ENCODE measurements at places on chromosomes 3 and 15. TPM values are rescaled to one million over a fixed set of nuclear protein-coding genes. Genes with fewer than 3 reads are reported as not detected.

The VEPH1 gene
- total RNA-seq: 0.42 TPM

The PLCH1 gene
- total RNA-seq: 1.3 TPM

The IQCF5 gene
- not detected for total RNA-seq

The CD96 gene
- 1.6 TPM for total RNA-seq

The GJD2 gene
- total RNA-seq: 4.9 TPM

The TMEM45A gene
- total RNA-seq: 15.3 TPM

The VPS13C gene
- 34.5 TPM for total RNA-seq

The NAALADL2 gene
- 9.6 TPM for total RNA-seq

The GOLIM4 gene
- total RNA-seq: 52.4 TPM

The UBE2E2 gene
- 45.6 TPM for total RNA-seq

The SH3GL3 gene
- total RNA-seq: 0.63 TPM

The LOXL1 gene
- total RNA-seq: 12.0 TPM

The KNL1 gene
- 1.1 TPM for total RNA-seq

The COLQ gene
- 23.8 TPM for total RNA-seq

The DPPA2 gene
- total RNA-seq: not detected

The VIPR1 gene
- 4.9 TPM for total RNA-seq

The STRIT1 gene
- not detected for total RNA-seq

The GOLGA8F gene
- not detected for total RNA-seq

The CSPG5 gene
- total RNA-seq: 0.60 TPM

The SLC12A8 gene
- total RNA-seq: 0.92 TPM

The SNTN gene
- total RNA-seq: not detected

The GOLGA6B gene
- not detected for total RNA-seq

The WHAMM gene
- 7.2 TPM for total RNA-seq

The MORC1 gene
- not detected for total RNA-seq

The PRICKLE2 gene
- total RNA-seq: 21.0 TPM

The RHCG gene
- total RNA-seq: 1.8 TPM

The FBXL2 gene
- total RNA-seq: 1.9 TPM

The PTH1R gene
- 5.4 TPM for total RNA-seq

The IQCH gene
- total RNA-seq: 0.53 TPM

The ISG20 gene
- total RNA-seq: 4.0 TPM

The CLDN11 gene
- 9.4 TPM for total RNA-seq

The GAP43 gene
- 1.4 TPM for total RNA-seq

The LTK gene
- total RNA-seq: 0.68 TPM

The APOD gene
- 256 TPM for total RNA-seq

The SAMMSON gene
- not detected for total RNA-seq

The MAP1A gene
- 24.5 TPM for total RNA-seq

The EPHB3 gene
- total RNA-seq: 1.7 TPM

The CCR3 gene
- not detected for total RNA-seq

The SLC7A14 gene
- 0.03 TPM for total RNA-seq

The KLHL40 gene
- not detected for total RNA-seq

The SEMA3G gene
- total RNA-seq: 13.7 TPM

The C3orf20 gene
- total RNA-seq: not detected

The TRIM59 gene
- total RNA-seq: 0.76 TPM

The PDZRN3 gene
- total RNA-seq: 60.6 TPM

The TMEM40 gene
- 4.8 TPM for total RNA-seq

The GOLGA8S gene
- total RNA-seq: 0.44 TPM

The PAK6 gene
- total RNA-seq: 6.8 TPM

The BUB1B gene
- 1.3 TPM for total RNA-seq

The GOLGA8O gene
- 1.7 TPM for total RNA-seq
